ENCODE measurements at places on chromosomes 6 and 20.
A peak's percentile ranks its signal among the peaks of the same experiment; 100 is the strongest.

- DNase-seq = no peak
Observed at GRCh38 chr20:537983-538382, 5.6 kb downstream of the CSNK2A1 start.

DNA sequence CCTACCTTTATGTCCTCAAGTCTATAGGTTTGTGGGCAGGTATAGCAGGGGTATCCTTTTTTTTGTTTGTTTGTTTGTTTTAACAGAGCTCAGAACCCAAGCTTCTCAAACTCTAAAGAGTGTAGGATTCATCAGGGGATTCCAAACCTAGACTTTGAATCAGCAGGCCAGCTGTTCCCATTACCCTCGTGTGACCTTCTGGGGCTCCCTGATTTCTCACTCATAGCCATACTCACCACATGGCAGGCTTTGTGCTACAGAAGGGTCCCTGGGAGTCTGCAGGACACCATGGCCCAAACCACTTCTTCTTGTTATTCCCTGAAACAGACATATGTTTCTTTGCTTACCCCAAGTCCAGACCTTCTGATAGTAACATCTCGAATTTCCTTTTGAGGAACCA is 350.8 kb upstream of the TSHZ2 start:
- DNase-seq = no peak

- no peak for DNase-seq
Observed at GRCh38 chr6:53673162-53673727, 7.7 kb upstream of the KLHL31 start.

- peak; percentile 87 for DNase-seq
Observed at GRCh38 chr6:72622094-72622940, 453 bp downstream of the KCNQ5 start.

GRCh38 chr6:140774080-140774505 is 1358.6 kb upstream of the GJE1 start:
- no peak for DNase-seq

- DNase-seq = no peak
Observed at GRCh38 chr6:2111162-2111677, 134.2 kb downstream of the GMDS start.

- no peak for DNase-seq
Observed at GRCh38 chr6:150238846-150239407, 96.1 kb downstream of the PPP1R14C start.

GRCh38 chr6:91874971-91875370 is 1288.1 kb upstream of the MAP3K7 start:
- no peak for DNase-seq

- DNase-seq = peak; percentile 45
Observed at GRCh38 chr6:40477246-40478126, 109.7 kb downstream of the LRFN2 start.

- DNase-seq = no peak
Observed at GRCh38 chr6:16766836-16767745, 5.8 kb upstream of the ATXN1 start.

- DNase-seq = no peak
Observed at GRCh38 chr6:113629256-113629655, 227.9 kb upstream of the MARCKS start.

GRCh38 chr20:62700261-62700930 is 8.2 kb upstream of the NTSR1 start:
- DNase-seq = no peak

DNA sequence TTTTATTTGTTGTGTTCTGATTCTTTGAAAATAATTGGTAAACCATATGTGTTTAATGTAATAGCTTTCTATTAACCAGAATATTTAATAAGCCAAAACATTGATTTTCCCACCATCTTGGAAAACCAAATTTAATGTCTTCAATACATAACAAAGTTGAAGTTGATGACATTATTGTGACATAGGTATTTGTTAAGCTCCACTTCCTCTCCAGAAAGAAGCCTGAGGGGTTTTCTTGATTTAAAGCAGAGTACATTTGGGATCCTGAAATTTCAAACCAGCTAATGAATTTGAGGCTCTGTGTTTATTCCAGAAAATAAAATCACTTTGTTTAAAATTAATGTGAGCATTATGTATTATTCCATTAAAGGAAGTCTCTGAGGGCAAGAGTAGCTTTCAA is 106.3 kb downstream of the PERP start:
- no peak for DNase-seq

GRCh38 chr6:45838451-45838850 is 177.2 kb downstream of the CLIC5 start:
- DNase-seq = no peak

- no peak for DNase-seq
Observed at GRCh38 chr20:45937765-45938164, 3.3 kb downstream of the PCIF1 start.

DNA sequence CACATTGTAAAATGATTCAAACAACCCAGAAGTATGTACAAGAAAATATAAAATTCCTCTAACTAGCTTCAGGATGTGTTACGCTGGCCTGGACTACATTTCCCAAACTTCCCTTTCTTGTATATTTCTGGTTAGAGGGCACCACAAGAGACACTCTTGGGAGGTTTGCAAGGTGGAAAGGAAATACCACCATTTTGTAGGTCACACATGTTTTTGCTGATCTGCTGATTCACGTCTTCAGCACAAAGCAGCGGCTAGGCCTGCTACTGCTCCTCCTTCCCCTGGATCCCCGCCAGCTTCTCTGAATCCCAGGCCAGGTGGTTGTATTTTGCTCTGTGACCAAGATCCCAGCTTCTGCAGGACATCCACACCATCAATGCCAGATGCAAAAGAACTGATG is 104.2 kb downstream of the AGPAT4 start:
- DNase-seq = no peak

- no peak for DNase-seq
Observed at GRCh38 chr6:91042656-91043055, 455.8 kb upstream of the MAP3K7 start.

- peak; percentile 57 for DNase-seq
Observed at GRCh38 chr20:53413186-53413631, 180.4 kb downstream of the ZNF217 start.

DNA sequence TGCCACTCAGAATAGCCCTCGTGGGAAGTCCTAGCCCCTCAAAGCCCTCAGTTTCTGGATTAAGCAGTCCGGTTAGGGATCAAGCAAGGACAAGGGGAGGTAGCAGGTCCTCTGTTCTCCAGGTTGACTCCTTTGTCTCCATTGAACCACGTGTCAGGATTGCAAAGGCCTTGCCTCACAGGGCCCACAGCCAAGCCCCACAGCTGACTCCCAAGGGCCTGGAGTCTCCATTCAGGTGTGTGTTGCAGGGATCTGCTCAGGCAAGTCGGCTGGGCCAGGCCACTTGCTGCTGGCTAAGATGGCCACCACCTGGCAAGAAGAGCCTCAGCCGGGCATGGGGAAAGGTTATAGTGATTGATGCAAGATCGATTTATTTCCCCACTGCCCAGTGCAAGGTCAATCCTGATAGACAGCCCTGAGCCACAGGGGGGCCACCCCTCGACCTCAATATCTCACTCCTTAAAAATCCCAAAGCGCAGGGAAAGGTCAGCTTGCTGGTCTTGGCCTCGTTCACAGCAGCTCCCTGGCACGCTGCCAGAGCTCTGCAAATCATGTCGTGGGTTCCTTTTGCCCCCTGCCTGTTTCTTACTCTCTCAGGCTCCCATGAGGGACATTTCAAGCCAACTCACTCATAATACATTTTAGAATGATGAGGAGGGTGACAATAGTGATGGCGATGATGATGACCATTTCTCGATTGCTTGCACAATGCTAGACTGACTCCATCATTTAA is 75.9 kb downstream of the EDN3 start:
- no peak for DNase-seq

DNA sequence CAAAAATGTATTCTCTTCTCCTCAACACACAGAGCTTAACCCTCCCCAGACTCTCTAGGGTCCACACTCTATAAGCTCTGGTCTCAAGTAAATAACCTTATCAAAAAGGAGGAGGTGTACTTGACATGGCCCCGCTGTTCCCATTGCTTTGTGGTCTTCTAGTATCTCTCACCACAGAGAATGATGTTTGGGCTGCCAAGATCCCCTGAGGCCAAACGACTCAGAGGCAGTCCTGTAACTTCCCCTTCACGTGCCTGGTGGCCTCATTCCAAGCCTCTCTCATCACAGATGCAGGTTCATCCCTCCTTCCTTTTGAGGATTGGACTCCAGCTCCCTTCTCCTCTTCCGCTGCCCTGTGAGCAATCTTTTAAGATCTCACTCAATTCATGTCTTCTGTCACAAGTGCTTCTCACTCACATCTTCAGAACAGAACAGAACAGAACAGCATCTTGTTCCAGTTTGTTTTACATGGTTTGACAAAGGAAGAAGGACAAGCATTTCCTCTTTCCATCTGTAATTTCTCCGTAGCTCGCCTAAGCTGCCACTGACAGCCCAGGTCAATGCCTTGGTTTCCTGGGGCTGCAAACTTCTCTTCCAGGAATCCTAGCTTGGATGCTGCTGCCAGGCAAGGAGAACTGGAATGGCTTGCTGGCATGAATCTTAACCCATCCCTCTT is 541.5 kb downstream of the CD83 start:
- DNase-seq = no peak

GRCh38 chr20:14488212-14488611 is 150.8 kb upstream of the FLRT3 start:
- no peak for DNase-seq

- DNase-seq = no peak
Observed at GRCh38 chr20:41232973-41233926, 84.3 kb downstream of the ZHX3 start.

- DNase-seq = no peak
Observed at GRCh38 chr6:45677381-45678284, 299.9 kb upstream of the SUPT3H start.

GRCh38 chr6:15501826-15502445 is 160.9 kb downstream of the DTNBP1 start:
- DNase-seq = no peak
